Stimulated activated CD4-positive, alpha-beta T cell treated with anti-CD3 and anti-CD28 coated beads, Interleukin-1b, Interleukin-23, amount 100 ng/mL, for 24 hours (primary cell): ENCODE measurements at places on chromosomes 12 and 14.

DNA sequence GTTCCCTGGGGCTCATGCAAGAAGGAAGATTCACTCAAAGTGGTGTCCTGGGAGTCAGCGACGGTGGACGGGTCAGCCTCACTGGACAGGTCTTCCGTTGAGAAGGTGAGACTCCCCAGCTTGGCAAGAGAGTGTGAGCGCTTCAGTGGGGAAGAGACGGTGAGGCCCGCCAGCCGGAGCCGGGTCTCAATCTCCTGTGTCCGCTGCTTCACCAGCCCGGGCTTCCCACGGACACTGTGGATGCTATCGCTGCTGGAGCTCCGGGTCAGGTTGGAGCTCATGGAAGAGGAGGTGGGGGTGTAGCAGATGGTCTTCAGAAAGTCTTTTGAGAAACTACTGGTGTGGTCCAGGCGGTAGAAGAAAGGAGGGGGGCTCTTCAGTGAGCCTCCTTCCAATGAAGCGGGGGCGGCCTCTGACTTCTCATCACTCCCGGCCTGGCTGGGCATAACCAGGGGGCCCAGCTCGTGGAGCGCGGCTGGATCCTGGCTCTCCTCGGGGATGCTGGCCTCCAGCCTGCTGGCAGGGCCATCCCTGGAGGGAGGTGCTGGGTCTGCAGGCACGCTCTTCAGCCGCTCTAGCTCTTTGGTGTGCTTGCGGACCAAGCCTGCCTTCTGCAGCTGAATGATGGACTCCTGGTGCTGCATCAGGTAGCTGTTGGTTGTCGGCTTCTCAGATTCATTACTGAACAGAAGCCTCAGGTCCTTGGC lies 56.9 kb upstream of the CORO1C start:
- no peak for DNase-seq

- DNase-seq = no peak
Observed at GRCh38 chr14:38718519-38718918, 384.5 kb downstream of the SEC23A start.

- no peak for DNase-seq
Observed at GRCh38 chr14:74913986-74914573, 9.0 kb downstream of the RPS6KL1 start.

DNA sequence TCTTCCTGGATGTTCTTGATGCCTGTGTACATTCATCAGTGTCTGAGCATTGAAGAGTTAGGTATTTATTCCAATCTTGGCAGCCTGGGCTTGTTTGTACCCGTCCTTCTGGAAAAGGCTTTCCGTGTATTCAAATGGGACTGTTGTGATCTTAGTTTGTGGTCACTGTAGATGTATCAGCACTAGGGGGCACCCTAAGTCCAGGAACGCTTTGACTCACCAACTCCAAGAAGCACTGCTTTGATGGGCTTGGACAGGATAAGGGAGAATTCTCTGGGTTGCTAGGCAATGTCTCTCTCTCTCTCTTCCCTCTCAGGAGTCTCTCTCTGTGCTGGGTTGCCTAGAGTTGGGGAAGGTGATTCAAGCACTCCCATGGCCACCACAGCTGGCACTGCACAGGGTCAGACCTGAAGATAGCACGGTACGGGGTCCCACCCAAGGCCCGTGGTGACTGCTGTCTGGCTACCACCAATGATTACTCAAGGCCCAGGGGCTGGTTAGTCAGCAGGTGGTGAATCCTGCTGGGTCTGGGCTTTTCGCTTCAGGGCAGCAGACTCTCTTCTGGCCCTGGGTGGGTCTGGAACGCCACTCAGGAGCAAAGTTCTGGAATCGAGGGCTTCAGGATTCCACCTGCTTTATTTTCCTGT lies 211.1 kb upstream of the RGS6 start:
- no peak for DNase-seq

- DNase-seq = no peak
Observed at GRCh38 chr12:106251631-106252455, 4.0 kb upstream of the CKAP4 start.
